Activated T-helper 17 cell treated with anti-CD3 and anti-CD28 coated beads, Interleukin-2, amount 50 U/mL, for 72 hours (primary cell): ENCODE measurements at places on chromosomes 11 and 22.

DNA sequence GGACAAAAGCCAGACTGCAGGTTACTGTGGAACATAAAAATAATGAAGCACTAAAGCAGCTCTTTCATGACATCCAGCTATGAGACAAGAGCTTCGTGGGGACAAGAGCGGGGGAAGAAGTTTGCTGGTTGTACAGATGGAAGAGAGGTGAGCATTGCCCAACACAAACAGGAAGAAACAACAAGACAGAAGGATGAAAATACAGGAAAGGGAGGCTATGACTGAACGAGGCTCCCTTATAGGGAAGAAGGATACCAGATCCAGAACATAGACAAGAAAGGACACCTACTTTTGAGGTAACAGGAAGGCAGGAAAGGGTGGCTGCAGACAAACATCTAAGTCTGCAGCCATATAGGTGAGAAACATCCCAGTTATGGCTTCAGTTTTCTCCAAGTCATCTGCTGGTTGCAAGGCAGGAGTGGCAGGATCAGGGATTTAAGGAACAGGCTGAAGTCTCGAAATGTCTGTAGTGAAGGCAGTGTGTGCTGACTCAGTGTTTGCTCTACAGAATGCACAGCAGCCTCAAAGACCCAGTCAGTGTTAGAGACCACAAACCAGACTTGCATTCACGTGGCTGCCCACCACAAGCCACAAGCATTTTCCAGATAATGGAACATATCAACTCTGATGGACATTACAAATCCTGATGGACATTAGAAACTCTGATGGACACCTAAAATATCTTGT, 1.9 kb downstream of the CLTCL1 start:
- no peak for ATAC-seq

DNA sequence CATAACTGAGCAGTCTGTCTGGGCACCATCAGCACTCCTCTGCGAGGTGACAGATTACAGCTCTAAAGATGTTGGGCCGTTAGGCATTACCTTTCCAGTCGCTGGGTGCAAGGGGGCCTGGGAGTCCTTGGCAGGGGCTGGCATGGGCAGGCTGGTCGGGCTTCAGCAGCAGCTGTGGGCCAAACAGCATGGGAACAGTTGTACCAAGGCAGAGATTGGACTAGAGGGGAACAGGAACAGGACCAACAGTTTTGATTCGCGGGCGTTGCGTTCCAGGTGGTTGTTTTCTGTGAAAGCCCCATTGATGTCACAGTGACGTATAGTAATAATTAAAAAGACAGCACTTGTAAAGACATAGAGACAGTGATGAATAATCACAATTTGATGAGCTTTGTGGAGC, 25.8 kb upstream of the B3GAT1 start:
- no peak for ATAC-seq

DNA sequence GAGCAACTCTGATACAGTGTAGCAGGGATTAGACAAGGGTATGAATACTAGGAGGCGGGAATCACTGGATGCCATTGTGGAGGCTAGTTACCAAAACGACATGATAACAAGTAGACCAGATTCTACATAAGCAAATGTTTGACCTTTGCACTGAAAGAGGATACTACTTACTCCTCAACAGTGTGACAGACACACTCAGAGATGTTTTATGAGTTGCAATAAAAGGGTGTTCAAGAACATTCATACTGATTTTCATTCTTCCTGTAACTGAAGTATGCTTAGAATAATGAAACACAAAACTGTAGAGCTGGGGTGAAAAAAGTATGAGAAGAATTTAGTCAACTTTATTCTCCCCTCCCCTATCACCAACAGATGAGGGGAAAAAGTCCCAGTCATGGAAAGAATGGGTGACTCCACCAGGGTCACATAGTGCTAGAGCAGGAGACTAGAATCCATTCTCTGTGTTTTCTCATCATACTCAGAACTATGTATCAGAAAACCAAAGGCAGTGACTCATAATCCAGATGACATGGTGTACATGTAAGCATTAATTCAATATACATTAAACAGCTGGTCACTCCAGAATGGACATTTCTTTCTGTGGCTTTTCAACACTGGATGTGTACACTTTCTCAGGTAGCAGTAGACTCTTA, 32.8 kb downstream of the ARHGAP20 start:
- peak; percentile 29 for ATAC-seq

- no peak for ATAC-seq
Observed at GRCh38 chr11:7501894-7502293, 11.9 kb upstream of the PPFIBP2 start.

DNA sequence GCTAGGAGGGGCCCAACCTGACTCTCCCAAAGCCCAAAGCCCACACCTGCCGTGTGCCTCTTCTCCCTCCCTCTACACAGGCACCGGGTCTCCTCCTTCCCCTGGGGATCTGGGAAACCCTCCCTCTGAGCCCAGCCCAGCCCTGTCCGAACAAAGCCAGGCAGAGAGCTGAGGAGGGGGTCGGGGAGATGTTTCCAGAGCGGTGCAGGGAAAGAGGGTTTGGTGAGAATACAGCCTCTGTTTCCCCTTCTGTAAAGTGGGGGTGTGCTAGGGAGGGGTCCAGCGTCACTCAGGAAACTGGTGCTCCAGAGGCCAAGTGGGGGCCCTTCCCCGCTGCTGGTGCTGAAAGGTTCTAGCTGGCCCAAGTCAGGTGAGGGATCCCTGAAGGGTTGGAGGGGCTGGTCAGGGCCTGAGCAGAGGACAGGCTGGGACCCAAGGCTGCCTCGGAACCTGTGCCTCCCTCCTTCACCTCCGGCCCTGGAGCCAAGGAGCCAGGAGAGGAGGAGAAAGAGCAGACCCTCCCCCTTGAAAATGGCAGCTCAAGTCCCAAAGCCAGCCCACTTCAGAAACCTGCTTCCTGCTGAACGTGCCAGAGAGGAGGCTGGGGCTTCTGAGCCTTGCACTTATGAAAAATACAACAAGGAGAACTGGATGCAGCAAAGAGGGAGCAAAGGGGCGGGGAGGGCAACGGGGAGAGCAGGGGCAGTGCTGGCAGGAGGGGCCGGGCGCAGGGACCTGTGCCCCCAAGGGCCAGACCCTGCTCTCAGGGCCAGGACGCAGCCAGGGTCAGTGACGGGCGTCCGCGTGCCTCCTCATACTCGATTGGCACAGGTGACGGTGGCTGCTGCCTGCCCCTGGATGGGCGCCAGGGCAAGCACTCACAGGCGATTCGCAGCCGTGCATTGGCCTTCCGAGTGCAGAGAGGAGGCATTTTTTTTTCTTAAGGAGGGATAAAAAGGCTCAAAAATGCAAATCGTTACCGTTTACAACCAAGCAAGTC, 43.2 kb downstream of the MACROD1 start:
- ATAC-seq, result no peak
